Kidney capillary endothelial cell (primary cell): ENCODE measurements at places on chromosomes 4 and X.

GRCh38 chr4:2803624-2804448 is 11.0 kb downstream of the SH3BP2 start:
- no peak for DNase-seq

- DNase-seq, result no peak
Measured at GRCh38 chr4:53436251-53436650, 58.8 kb downstream of the FIP1L1 start.

- DNase-seq, result no peak
Measured at GRCh38 chrX:112197840-112198239, 115.3 kb upstream of the TRPC5 start.

DNA sequence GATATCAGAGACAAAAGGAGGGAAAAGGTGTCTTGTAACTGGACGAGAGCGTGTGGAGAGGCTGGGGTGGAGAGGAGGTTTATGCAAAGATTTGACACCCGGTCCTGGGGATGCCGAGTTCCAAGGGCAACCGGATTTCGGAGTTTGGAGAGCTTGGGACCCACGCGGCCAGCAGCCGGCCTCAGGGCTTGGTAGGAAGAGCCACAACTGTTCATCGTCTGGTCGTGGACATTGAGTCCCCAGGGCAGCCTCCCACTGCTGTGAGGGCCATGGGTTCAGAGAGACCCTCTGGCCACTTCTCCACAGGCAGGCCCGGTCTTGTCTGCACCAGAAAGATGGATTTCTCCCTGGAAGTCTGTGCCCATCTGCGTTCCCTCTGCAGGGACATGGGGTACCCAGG is 46.8 kb downstream of the SHOX start:
- DNase-seq, result no peak

DNA sequence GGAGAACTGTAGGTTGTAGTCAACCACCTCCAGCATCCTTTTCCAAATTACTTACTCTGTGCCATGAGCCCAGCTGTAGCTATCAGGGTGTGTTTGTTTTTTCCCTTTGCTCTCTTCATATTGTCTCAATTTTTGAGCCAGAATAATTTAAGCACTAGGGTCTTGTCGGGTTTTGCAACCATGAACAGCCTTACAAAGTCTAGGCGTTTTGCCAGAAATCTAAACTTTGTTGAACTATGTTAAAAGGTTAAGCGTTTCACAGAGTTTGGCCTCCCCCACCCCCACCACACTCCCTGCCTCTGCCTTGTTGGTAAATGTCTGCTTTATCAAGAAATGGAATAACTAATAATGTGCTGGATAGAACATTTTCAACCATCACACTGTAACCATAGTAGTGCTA is 190.6 kb upstream of the TTC29 start:
- no peak for DNase-seq

DNA sequence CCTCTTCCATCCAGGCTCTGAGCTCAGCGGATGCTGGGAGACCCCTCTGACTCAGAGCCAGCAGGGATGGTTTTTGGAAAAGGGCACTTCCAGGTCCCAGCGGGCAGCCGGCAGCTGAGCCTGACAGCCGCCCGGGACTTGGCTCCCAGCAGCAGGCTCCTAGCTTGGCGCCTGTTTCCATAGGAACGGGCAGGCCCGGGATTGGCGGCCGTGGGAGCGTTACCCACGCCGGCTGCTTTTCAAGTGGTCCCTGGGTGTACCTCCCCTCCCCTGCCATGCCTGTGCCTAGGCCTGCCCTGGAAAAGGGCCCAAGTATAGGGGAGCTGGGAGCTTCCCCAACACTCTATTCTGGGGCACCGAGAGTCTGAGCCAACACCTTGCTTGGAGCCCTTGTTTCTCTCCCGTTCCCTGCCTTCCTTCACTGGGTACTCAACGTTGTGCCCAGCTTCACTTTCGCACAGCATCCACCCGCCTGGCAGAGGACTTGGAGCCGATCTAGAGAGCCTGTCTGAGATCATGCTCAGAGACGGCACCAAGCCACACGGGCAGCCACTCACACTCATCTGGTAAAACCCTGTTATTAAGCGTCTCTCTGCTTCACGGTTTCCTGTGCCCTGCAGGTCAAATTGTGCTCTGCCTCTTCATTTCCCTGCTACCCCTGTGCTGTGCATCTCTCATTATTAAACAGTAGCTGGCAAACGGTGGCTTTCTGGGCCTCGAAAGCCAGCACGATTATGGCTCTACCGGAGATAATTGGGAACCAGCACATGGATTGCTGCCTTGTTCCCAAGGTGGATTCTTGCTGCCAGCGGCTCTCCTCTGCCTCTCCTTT is 521.5 kb downstream of the BCOR start:
- no peak for DNase-seq

GRCh38 chr4:7291372-7292114 is 99.2 kb downstream of the SORCS2 start:
- no peak for DNase-seq

DNA sequence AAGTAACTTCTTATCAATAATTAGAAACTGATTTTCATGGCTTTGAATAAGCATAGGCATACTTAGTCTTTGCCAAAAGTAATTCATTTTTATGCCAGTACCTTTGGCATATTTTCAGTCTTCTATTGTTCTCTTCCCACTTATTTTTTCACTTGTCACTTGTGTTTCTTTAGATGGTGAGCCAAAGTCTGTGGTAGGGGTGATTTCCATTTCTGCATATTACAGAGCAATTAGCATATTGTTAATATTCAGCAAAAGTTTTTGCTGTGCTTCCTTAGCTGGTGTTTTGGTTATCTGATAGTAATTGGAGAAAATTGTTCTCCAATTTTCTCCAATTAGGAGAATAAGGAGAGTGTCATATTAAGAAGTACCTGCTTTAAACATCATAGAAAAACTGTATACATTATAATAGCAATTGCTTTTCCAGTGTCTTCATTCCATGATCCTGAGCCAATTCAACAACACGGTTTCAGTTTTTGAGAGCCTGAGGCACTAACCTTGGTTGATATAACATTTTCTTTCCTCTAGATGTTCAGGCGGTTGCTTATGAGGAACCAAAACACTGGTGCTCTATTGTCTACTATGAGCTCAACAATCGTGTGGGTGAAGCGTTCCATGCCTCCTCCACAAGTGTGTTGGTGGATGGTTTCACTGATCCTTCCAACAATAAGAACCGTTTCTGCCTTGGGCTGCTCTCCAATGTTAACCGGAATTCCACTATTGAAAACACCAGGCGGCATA is 64.7 kb downstream of the SMAD1 start:
- no peak for DNase-seq
